Smooth muscle cell of the umbilical artery (primary cell): ENCODE measurements at places on chromosomes 3 and 15. TPM values are rescaled to one million over a fixed set of nuclear protein-coding genes. Genes with fewer than 3 reads are reported as not detected.

CACNA2D2 gene
- total RNA-seq: 0.05 TPM in 1 of 2 replicates, not detected in the other

GOLGA6L7 gene
- not detected in 2 replicates for total RNA-seq

MASP1 gene
- 8.5 and 25.5 TPM in 2 replicates for total RNA-seq

PTPRG gene
- total RNA-seq: 28.2 and 29.5 TPM in 2 replicates

HESX1 gene
- total RNA-seq: 0.46 TPM in 1 of 2 replicates, not detected in the other

C3orf85 gene
- not detected in 2 replicates for total RNA-seq
